Daoy (cell line): ENCODE measurements at places on chromosomes 2 and 18.

GRCh38 chr2:20150806-20151571 lies 73.9 kb downstream of the SDC1 start:
- no peak for DNase-seq

DNA sequence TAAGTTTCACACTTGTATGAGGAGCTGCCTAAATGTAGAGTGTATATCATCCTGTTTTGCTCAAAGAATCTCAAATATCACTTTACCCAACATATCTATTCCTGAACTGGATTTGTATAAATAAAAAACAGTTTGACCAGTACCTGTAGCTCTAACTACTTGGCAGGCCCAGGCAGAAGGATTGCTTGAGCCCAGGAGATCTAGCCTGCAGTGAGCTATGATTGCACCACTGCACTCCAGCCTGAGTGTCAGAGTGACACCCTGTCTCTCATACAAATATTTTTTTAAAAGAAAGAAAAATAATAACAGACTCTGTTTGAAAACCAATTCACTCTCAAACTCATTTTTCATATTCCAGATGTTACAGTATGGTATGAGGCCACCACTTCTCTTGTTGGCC lies 7.7 kb upstream of the LIMS2 start:
- DNase-seq = no peak

- DNase-seq = no peak
Measured at GRCh38 chr2:37792366-37792765, 120.9 kb upstream of the CDC42EP3 start.

DNA sequence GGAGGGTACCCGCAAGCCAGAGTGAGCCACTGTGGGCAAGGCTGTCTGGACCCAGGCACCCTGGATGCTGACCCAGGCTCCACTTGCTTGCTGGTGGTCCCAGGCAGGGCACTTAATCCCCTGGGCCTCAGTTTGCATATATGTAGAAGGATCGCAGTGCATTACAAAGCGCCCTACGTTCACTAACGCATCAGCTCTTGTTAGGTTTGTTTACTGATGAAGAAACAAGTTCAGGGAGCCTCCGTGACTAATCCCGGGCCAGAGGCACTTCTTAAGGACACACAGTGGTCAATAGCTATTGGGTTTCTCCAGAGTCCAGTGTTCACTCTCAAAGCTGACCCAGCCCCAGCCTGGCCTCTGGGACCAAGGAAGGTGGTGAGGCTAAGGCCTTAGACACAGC lies 70.2 kb downstream of the LBH start:
- DNase-seq = no peak

DNA sequence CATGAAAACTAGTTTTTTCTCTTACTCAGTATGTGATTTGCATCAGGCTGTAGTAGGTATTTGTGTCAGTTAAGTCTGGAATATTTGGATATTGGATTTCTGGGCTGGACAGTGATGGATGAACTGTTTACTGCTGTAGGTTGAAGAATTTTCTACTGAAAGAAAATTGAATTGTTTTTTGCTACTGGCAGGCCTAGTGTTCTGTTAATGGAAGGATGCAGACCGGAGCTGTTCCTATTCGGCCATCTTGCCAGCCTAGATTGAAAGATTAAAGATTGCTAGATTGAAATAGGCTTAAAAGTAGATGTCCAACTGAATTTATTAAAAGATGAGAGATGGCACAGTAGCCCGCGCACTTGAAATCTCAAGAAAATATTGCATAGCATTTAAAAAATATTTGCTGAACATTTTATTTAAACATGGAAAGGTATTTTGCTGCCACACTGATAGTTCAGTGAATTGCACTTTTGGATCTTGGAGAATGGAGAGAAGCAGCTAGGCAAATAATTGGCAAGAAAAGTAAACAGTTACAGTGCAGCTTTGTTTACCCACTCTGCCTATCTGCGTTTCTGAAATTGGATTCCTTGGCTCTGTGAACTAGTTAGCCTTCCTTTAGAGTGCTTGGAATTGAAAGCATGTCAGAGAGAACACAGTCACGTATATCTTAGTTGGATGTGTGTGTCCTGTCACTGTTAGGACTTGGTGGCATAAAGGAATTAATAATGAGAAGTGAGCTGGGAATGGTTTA lies 54.1 kb downstream of the EPB41L5 start:
- DNase-seq = no peak

DNA sequence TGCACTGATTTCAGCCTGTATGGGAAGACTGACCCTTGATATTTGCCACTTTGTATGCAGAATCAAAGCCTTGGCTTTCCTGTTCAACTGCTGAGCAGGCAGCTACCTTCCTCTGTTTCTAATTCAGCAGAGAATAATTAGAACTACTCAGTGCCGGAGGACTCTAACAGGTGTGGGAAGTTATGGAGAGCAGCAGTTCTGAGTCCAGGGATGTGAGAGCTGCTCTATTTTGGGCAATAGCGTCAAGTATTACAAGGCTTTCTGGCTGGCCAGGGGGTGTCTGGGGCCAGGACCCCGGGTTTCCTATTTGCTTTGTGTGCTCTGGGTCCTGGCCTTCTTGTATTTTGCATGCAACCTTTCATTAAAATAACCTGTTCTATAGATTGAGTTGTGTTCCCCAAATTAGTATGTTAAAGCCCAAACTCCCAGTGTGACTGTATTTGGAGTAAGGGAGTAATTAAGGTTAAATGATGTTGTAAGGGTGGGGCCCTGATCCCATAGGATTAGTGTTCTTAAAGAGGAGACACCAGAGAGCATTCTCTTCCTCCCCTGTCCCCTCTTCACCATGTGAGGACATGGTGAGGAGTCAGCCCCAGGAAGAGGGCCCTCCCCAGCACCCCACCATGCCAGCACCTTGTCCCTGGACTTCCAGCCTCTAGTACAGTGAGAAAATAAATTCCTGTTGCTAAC lies 5.6 kb upstream of the NTSR2 start:
- DNase-seq = no peak

- DNase-seq = no peak
Measured at GRCh38 chr2:238305092-238305862, 15.0 kb upstream of the TRAF3IP1 start.

- peak; percentile 57 for DNase-seq
Measured at GRCh38 chr2:74554820-74555531, 456 bp downstream of the DOK1 start.

- DNase-seq = no peak
Measured at GRCh38 chr2:193985272-193985671, 1671.8 kb upstream of the SLC39A10 start.

GRCh38 chr2:37550190-37550589 lies 121.3 kb downstream of the CDC42EP3 start:
- no peak for DNase-seq

- peak; percentile 74 for DNase-seq
Measured at GRCh38 chr2:74560591-74560990, 6.1 kb downstream of the DOK1 start.

- no peak for DNase-seq
Measured at GRCh38 chr2:171726847-171727450, 39.7 kb downstream of the DYNC1I2 start.

- DNase-seq = peak; percentile 32
Measured at GRCh38 chr2:105379741-105380186, 19.1 kb downstream of the FHL2 start.

GRCh38 chr18:76259711-76260110 lies 235.3 kb downstream of the ZNF516 start:
- DNase-seq = no peak

GRCh38 chr2:138359532-138359931 lies 142.0 kb upstream of the SPOPL start:
- no peak for DNase-seq

- DNase-seq = peak; percentile 5
Measured at GRCh38 chr2:241788572-241788971, 11.9 kb downstream of the GAL3ST2 start.

GRCh38 chr2:157107460-157107859 lies 150.0 kb upstream of the GALNT5 start:
- no peak for DNase-seq

- peak; percentile 89 for DNase-seq
Measured at GRCh38 chr2:219249203-219249980, 3.7 kb upstream of the TUBA4B start.

- peak; percentile 78 for DNase-seq
Measured at GRCh38 chr2:203583701-203584100, 48.6 kb upstream of the RAPH1 start.

GRCh38 chr2:29014811-29015421 lies 33.8 kb downstream of the TOGARAM2 start:
- DNase-seq = peak; percentile 85

- no peak for DNase-seq
Measured at GRCh38 chr18:60826346-60826745, 453.8 kb upstream of the MC4R start.

- peak; percentile 94 for DNase-seq
Measured at GRCh38 chr2:190718652-190719526, 70.0 kb downstream of the NAB1 start.

- peak; percentile 28 for DNase-seq
Measured at GRCh38 chr2:10863837-10864236, 47.9 kb upstream of the KCNF1 start.

- no peak for DNase-seq
Measured at GRCh38 chr2:171487201-171487600, 35.1 kb upstream of the CYBRD1 start.

DNA sequence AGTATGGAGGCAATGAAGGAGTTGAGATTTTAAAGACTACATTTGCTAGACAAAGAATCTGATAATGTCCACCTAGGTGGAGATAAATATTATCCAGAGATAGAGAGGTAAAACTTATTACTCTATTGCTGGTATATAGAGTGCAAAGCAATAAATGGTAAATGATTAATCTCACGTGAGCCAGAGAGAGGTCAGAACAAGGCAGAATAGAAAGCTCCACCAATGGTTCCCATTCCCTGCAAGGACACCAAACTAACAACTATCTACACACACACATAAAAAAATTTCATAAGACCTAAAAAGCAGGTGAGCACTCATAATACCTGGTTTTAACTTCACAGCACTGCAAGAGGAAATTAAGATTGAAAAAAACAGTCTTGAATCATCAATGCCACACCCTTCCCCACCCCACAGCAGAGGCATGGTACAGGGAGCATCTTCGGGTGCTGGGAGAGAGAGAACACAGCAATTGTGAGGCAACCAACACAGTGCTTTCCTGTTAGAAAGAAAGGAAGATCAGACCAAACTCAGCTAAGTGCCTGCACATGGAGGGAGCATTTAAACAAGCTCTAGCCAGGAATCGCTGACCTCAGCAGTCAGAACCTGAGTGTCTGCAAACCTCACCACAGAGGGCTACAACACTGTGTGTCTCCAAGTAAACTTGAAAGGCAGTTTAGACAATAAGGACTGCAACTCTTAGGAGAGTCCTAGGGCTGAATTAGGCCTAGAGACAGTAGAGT lies 1432.6 kb upstream of the TMEFF2 start:
- DNase-seq = no peak

DNA sequence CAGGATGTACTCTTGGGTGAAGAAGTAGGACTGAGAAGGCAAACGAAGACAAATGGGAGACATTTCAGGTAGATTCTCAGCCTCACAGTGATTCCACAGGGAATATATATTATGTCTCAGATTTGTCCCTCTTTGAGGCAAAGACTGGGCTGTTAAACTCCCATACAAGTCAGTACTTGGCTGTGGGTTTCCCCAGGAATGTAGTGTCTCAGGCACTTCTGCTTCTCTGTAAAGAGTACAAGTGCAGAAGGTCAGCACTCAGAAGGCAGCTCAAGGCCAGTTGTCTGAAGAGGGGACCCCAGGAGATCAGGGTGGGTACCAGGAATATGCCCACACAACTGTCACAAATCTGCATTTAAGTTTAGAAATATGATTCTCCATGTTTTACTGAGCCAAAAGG lies 39.9 kb upstream of the COBLL1 start:
- no peak for DNase-seq

DNA sequence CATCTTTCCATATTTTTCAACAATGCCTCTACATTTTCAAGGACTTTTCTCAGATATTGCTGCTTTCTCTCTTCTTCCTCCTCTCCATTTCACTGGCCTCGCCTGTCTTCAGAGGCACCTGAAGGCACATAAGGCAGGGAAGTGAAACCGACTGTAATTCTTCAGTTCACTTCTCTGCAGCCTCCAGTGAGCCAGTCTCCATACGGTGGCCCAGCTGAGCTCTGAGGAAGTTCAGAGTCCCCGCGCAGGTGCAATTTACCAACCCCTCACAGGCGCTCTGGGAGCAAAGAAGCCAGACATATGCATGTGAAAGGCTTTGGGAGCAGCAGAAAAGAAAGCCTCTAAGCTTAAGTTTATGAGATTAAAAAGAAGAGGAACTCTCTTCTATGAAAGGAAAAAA lies 12.4 kb downstream of the KLHL14 start:
- no peak for DNase-seq

DNA sequence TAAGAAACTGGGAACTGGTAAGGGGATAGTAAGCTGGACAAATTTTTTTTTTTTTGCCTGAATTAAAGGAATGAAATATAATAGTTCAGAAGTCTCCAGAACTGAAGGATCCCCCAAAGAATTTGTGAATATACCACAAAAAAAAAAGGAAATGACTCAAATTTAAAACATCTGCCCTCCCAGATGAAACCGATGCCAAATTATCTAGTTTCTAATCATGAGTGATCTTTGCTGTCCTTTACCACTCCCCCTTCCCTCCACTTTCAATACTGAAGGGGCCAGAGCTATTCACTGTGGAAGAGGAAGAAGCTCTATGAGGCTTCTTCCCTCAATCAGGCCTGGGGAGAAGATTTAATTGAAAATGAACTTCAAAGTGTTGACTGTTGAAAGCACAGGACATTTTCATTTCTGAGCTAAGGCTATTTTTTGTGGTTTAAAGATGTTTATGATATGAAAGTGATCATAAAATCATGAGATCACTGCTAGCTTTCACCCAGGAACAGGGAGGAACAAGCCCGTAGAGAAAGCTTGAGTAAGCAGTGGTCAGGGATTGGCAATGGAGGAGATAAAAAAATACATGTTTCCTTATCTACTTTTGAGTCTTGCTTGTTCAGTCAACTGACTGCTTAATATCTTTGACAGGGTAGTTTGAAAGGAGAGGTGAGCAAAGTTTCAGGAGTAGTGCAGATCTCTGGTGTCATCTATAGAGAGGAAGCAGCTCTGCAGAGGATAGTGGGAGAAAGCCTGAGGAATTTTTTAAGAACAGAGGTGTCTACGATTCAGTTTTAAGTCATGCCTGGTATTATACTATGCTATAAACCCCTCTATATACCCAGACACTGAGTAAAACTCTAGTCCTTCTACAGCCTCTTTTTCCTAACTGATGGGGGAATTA lies 409.5 kb upstream of the FIGN start:
- no peak for DNase-seq

DNA sequence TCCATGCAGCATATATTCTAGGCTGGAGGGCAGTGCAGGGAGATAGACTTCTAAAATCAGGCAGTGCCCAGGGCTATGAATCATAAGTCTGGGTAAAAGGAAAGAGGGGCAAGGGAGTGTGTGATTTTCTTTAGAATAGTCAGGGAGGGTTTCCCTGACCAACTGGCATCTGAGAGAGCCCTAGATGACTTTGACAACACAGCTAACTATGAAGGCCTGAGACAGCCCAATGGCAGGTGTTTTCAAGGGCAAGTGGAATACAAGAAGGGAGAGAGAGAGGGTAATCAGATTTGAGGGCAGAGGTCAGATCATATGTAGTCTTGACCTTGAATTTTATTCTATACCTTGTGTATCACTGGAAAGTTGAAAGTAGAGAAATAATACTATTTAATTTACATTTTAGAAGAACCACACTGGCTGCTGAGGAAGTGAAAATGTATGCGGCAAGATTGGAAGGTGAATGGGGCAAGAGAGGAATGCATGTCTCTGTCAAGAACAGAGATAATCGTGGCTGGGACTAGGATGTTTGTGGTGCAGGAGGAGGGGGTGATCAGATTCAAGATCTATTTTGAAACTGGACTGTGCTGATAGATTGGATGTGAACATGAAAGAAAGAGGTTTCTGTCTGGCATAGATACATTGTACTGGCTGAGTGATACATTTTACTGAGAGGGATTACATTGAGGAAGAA lies 1.9 kb upstream of the ITGB6 start:
- DNase-seq = no peak
